NCI-H524 (cell line): ENCODE measurements at places on chromosomes 1 and 21.

GRCh38 chr1:29256979-29257804 lies 20.9 kb downstream of the PTPRU start:
- DNase-seq = peak; percentile 87

- DNase-seq = peak; percentile 62
Observed at GRCh38 chr1:115089420-115090185, at the start of gene TSPAN2. Gene TSPAN2, minus strand, starts transcription at chr1:115089503. Its CDS starts 71 bp downstream, at chr1:115089432.

- no peak for DNase-seq
Observed at GRCh38 chr1:224639426-224639975, 23.4 kb downstream of the CNIH3 start.

DNA sequence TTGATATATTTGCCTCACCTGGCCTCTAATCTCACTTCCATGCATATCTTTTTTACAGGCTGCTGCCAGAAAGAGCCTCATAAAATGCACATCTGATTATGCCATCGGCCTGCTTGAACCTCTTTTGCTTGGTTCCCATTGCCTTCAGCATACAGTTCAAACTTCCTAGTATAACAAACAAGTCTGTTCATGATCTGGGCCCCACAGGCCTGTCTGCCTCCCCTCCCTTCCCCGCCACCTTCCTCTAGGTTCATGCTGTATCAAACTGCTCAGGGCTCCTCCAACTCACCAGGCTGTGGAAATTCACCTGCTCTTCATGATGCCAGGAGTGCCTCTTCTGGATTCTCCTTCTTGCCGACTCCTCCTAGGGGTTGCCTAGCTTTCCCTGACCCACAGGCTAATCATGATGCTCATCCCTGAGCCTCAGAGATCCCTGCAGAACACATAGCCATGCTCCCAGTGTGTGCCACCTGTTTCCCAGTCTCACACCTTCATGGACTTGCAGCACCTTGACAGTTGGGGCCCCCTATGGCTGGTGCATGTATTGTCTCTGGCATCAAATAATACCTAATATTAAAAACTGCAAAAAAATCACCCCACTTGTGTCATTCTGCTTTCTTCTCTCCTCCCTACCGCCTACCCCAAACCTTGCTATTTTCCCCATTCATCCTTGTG lies 33.7 kb upstream of the CD2 start:
- no peak for DNase-seq

DNA sequence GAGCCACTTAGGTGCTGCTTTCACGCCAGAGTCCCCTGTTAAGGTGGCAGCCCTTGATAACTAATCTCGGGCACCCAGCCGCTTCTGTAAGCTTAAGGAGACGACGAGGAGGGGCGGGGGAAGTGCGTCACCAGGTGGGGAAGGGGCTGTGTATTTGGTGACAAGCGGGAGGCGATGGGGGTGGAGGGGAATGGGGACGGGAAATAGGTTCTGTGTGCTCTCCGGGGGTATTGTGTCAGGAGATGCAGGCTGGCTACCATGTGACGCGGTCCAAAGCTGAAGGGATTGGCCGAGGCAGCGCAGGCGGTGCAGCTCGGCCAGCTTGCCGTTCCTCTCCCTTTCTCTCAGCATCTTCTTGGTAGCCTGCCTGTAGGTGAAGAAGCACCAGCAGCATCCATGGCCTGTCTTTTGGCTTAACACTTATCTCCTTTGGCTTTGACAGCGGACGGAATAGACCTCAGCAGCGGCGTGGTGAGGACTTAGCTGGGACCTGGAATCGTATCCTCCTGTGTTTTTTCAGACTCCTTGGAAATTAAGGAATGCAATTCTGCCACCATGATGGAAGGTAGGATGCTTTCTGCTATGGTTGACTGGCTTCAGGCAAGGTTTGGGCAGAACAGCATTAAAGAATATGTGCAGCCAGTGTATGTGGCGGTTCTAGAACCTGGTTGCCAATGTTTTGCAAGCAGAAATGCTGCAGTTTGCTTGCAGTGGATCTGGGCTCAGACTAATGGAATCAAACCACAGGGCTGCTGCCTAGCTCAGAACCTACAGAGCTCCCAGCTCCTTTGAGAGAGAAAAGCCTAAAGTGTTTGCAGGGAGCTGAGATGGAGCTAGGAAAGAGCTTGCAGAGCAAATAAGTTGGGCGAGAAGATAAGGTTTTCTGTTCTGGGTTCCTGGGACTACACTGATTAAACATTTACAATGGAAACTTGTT lies at the start of gene SGIP1:
Gene SGIP1 (plus strand): TSS at position 350 of the 937 bp plus-strand sequence. CDS start 206 bp downstream, at position 556.
- DNase-seq = peak; percentile 20

DNA sequence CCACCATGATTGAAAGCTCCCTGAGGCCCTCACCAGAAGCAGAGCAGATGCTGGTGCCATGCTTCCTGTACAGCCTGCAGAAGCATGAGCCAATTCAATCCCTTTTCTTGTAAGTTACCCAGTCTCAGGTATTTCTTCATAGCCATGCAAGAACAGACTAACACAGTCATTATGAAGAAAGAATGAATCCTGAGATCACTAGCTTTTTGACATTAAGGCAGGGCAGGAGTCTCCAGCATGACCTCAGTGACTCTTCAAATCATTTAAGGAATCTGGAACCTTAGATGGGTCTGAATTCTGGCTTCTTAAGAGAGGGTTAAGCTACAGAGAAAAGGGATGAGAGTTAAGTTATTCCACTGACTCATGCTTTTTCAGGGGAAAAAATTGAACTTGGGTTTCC lies 79.0 kb downstream of the PTPN14 start:
- no peak for DNase-seq

- no peak for DNase-seq
Observed at GRCh38 chr1:94422115-94422820, 4.1 kb downstream of the ABCD3 start.

DNA sequence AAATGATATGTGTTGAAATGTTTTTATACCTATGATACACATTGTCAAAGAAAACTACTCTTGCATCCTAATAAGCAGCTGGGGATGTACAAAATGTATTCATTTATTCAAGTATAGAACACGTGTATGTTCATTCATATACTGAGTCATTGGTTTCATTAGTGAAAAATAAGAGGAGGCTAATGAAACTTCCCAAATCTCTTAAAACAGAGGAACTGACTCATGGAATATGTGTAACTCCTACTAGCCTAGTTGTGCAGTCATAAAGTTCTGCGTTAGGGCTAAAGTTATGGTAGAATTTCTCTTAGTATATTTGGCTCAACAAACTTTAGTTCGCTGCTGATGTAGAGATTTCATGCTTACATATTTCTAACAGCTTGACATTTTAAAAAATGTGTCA lies 441.6 kb downstream of the NCAM2 start:
- DNase-seq = no peak

GRCh38 chr1:81607086-81607485 lies 193.6 kb upstream of the ADGRL2 start:
- no peak for DNase-seq

GRCh38 chr1:146012703-146013558 lies 8.6 kb downstream of the HJV start:
- peak; percentile 57 for DNase-seq

GRCh38 chr1:54922921-54923421 lies 36.0 kb upstream of the DHCR24 start:
- no peak for DNase-seq

DNA sequence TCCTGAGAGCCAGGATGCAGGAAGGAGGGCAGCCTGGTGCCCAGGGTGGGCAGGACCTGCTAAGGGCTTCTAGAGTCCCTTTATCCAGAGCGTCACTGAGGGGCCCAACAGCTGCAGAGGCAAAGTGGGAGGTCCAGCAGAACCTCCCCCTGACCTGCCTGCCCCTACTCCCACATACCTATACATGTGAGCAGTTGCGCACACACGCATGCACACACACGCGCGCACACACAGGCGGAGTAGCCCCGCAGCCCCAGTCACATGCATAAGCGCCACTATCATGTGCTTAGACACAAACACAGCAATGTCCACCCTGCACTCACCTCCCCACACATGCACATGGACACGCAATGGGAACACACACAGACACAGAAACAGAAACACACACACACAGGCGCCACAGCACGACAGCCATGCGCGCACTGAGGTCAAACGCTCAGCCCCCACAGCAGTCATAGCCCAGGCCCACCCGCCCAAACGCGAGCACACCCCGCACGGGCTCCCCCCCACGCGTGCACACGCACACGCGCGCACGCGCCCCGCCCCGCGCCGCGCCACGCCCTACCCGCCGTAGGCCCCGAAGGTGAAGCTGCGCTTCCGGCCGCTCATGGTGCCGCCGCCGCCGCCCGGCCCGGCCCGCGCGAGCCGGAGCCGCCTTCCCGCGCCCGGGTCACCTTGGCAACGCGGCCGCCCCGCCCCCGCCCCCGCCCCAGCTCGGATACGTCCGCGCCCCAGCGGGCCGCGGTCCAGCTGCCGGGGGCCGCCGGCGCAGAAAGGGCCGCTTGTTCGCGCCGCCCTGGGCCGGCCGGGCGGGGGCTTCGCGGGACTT lies 17.7 kb downstream of the RAP1GAP start:
- DNase-seq = peak; percentile 53

DNA sequence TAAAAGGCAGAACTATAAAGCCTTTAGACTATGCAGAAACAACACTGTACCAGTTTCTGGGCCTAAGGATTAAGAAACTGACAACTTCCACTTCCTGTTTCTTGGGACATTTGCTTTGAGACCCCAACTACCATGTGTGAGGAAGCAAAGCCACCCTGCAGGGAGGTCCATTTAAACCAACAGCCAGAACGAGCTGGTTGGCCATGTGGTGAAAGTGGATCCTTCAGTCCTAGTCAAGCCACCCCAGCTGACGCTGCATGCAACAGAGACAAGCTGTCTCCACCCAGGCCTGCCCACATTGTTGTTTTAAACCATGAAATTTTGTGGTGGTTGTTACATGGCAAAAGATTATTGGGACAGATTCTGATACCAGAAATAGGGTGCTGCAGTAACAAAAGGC lies 31.8 kb upstream of the SLFNL1 start:
- DNase-seq = no peak

GRCh38 chr1:90711696-90712095 lies 5.4 kb downstream of the BARHL2 start:
- DNase-seq = no peak

- no peak for DNase-seq
Observed at GRCh38 chr1:59061876-59062275, 235.0 kb upstream of the FGGY start.

- DNase-seq = no peak
Observed at GRCh38 chr21:28669971-28670653, 322.6 kb downstream of the LTN1 start.
